Adrenal gland (tissue), 19 donors: ENCODE measurements at places on chromosomes 11 and 22.
A peak's percentile ranks its signal among the peaks of the same experiment; 100 is the strongest.

GRCh38 chr11:68120273-68121066 lies 718 bp downstream of the CHKA start:
- H3K27me3 ChIP-seq: no peaks in the 10 kb centered on the region
- H3K4me3 ChIP-seq: peak overlapping the region; percentile 69
- DNase-seq: peak; percentile 76
- H3K4me1 ChIP-seq: peaks cover 55% of the 10 kb centered on the region

DNA sequence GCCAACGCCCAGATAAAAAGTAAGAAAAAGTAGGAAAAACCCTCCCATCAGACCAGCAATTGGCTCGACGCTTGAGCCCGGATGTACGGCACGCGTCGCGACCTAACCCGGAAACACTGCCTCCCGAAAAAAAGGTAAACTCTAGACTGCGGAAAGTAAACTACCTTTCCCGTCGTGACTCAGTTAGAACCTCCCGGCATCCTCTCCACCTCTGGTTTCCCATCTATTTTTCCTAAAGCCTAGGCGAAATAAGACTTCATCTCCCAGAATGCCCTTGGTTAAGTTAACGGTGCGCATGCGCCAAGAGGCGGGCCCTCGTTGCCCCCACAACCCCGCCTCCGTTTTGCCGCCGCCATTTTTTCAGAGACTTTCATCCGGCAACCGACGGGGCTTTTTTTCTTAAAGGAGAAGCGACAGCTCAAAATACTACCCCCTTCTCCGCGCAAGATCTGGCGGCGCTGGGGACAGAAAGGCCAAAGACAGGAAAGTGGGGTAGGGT lies 678 bp upstream of the ZFP91 start:
- peak overlapping the region; percentile 100 for H3K27ac ChIP-seq
- peak overlapping the region; percentile 98 for H3K4me3 ChIP-seq
- H3K36me3 ChIP-seq: no peaks in the 10 kb centered on the region
- peak; percentile 97 for DNase-seq
- H3K27me3 ChIP-seq: no peaks in the 10 kb centered on the region

- H3K4me3 ChIP-seq: no peak overlapping the region
- DNase-seq: no peak
- H3K27me3 ChIP-seq: no peaks in the 10 kb centered on the region
- H3K36me3 ChIP-seq: no peaks in the 10 kb centered on the region
- H3K27ac ChIP-seq: no peak overlapping the region
These were observed 197.2 kb upstream of the ANO3 start for GRCh38 chr11:26134481-26135355.

DNA sequence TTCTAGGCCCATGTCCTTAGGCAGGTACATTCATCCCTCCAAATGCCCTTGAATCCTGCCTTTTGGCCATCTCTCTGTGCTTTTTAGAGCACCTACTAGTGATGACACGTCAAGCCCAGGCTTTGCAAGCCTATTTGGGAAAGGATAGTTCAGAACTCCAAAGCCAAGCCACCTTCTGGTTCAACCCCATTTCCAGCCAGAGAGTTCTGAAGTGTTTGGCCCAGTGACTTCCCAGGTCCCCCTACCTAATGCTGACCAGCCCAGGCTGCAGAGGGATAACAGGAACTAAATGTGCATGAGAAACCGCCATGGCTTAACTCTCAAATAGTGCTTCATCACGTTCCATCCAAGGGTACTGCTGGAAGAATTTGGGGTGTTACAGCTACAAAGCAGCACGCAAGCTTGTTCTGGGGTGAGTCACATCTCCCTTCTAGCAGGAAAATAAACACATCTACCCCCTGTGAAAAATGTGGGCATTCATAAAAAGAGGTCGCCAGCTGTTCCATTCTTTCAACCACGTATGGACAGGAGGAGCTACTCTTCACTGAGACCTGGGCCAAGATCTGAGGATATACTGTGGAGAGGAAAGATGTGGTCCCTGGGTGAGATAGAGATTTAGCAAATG lies 2.0 kb upstream of the FXYD6 start:
- H3K27me3 ChIP-seq: no peaks in the 10 kb centered on the region
- H3K27ac ChIP-seq: no peak overlapping the region
- DNase-seq: no peak
- no peaks in the 10 kb centered on the region for H3K36me3 ChIP-seq

- H3K27ac ChIP-seq: no peak overlapping the region
- no peak for DNase-seq
- H3K4me3 ChIP-seq: no peak overlapping the region
- no peaks in the 10 kb centered on the region for H3K36me3 ChIP-seq
- H3K27me3 ChIP-seq: no peaks in the 10 kb centered on the region
- peaks cover 11% of the 10 kb centered on the region for H3K4me1 ChIP-seq
These were observed 81.9 kb downstream of the TP53I11 start for GRCh38 chr11:44868455-44869421.
